ENCODE measurements at places on chromosomes 16 and 17.

GRCh38 chr16:73023752-73024570 is 24.0 kb downstream of the ZFHX3 start:
- no peak for DNase-seq

DNA sequence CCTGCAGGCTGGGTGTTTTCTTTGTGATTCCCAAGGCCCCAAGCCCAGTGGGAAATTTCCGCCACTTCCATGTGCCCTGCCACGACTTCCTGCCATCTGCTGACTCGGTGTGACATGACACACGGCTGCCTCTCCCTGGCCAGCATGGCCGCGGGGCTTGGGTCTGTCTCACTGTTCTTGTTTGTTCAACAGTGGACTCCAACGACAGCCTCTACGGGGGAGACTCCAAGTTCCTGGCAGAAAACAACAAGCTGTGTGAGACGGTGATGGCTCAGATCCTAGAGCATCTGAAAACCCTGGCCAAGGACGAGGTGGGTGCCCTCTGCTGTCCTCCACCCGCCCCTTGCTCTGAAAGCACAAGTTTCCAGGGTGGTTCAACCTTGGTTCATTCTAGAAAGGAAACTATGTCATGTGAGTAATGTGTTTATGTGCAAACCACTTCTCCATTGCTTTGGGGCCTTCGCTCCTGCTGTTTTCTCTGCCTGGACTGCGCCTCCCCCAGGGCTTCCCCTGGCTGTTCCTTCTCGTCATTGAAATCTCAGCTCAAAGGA is 26.8 kb downstream of the KNOP1 start:
- DNase-seq, result no peak

- DNase-seq, result no peak
These were observed 205.4 kb upstream of the KCNJ16 start for GRCh38 chr17:69869667-69870066.

GRCh38 chr16:24626256-24626655 is 86.9 kb downstream of the RBBP6 start:
- DNase-seq, result no peak

DNA sequence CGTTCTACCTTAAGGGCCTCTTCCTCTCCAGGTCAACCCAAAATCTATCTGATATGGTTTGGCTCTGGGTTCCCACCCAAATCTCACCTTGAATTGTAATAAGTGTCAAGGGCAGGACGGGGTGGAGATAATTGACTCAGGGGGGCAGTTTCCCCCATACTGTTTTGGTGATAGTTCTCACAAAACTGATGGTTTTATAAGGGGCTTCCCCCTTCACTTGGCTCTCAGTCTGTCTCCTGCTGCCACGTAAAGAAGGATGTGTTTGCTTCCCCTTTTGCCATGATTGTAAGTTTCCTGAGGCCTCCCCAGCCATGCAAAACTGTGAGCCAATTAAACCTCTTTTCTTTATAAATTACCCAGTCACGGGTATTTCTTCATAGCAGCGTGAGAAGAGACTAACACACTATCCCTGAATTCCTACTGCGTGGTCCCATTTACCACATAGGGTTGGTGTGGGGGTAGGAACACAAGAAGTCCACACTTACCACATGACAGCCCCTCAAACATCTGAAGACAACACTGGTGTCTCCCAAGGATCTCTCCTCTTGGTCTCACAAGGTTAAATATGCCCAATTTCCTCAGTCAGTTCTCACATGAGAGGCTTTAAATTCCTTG is 8.2 kb downstream of the COTL1 start:
- DNase-seq, result no peak

- peak; percentile 40 for DNase-seq
These were observed 13.1 kb upstream of the PRR35 start for GRCh38 chr16:546909-547770.

DNA sequence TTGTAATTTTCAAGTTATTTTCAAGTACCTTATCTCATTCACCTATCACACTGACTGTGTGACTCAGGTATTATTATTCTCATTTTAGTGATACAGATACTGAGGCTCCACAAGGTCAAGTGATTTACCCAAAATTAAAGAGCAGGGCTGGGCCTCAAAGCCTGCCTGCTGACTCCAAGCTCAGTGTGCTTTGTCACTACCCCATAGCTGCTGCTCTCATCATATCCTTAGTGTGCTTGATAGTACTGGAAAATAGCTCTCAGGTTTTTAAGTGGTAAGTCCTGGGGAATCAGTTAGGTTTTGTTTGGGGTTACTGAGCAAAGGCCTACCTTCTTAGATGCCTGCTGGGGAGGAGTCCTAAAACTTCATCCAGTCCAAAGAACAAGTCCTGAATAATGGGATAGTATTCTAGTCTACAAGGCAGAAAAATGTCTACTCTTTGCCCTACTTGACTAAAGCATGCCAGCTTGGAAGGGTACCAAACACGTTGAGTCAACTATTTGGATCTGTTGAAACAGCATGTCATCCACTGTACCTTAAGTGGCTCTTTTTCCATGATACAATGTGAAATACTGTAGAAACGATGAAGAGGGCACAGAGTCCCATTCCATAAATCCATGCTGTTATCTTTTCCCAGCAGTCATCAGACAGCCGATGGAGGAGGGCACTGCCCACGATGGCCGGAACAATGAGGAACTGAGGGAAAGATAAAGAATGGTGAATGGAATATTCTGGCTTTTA is 10.7 kb downstream of the MMD start:
- no peak for DNase-seq

GRCh38 chr17:63837962-63838600 is 4.4 kb downstream of the SMARCD2 start:
- DNase-seq, result no peak

DNA sequence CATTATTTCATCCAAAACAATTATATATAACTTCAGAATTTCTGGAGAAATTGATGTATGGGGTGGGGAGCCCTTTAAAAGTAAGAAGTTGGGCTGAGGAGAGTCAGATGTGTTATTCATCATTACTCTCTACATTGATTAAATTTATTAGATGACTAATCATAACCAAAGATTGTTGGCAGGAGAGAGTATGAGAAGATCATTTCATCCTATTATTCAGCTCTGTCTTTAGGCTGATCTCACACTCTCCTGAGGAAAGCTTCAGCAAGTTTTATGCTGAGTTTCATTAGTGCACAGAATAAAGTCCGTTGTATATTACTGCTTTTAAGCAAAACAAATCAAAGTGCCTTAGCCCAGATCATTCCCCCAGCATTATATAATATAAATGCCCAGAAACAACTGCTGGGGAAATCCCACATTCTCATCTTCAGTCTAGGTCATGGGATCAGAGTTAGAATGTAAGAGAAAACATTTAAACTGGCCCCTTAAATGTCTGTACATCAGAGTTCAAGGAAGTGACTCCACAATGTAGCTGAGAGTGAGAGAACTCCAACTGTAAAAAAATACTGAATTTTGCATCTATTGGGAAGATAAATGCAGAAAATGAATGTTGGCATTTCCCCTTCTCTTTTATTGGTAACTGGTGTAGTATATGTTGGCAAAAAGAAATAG is 130.1 kb upstream of the HLF start:
- no peak for DNase-seq

- DNase-seq, result no peak
These were observed 16.0 kb downstream of the MPRIP start for GRCh38 chr17:17058304-17058703.

- no peak for DNase-seq
These were observed 312.3 kb upstream of the KCNJ16 start for GRCh38 chr17:69762766-69763165.

Measured in HAP-1 (cell line).